Omental fat pad (tissue), 4 donors: ENCODE measurements at places on chromosomes 1 and 21.

DNA sequence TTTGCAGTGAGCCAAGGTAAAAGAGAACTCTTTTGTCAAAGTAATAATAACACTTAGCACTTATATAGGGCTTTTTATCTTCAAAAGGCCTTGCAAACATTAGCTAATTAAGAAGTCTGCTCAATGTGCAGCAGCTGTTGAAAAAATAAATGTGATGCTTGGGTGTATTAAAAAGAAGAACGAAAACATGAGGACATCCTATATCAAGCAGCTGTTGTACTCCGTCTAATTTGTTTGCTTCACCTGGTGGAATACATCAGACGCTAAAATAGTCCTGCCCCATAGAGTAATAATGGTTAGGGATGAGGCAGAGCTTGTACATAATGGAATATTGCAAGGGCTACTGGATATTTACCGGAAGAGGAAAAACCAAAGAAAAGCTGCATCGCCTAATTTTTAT, 299.5 kb downstream of the ST6GALNAC3 start:
- DNase-seq = no peak

DNA sequence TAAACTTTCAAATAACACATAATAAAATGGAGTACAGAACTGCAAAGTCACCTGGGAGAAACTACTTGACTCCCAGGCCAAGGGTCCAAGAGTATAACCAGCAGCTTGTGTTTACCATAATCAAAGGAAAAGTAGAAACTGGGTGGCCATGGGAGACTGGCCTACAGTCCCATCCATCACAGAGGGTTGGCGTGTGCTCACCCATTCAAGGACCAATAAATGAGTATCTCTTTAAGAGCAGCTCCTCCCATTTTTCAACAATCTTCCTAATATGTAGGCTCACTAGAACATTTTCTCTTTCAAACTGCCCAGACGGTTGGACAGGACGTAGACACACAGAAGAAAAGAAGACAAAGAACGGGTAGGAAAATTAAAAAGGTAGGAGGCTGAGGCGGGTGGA, at the start of gene FMO3:
Gene FMO3 (plus strand): TSS at position 302 of the 400 bp plus-strand sequence. CDS start 1,754 bp downstream, outside the sequence.
- DNase-seq = no peak

GRCh38 chr1:80217377-80217986, 1211.0 kb upstream of the ADGRL4 start:
- no peak for DNase-seq

DNA sequence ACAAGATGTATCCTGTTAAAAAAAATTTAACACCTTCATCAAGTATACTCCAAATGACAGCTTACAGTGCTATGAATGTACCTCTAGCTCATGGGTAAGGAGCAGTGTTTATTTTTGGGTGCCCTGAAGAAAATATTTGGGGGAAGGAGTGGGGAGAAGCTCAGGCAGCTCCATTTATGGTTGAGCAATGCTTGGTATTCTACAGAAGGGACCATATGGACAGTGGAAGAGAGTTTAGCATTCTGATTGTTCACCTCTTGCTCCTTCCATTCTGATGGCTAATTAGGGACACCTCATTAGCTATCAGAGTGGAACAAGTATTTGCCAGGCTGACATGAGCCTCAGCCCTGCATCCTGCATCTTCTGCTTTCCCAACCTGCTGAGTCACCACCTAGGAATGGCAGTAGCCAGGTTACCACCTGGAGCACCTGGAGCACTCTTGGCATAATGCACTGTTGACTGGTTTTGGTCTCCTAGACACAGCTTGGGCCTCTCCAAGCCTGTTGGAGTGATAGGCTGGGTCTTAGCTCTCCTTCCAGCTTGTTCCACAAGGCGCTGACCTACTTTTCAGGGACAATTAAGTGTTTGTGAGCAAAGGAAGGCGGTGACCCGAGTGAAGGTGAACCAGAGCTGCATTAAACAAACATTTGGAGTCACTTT, 62.0 kb upstream of the MACF1 start:
- no peak for DNase-seq

DNA sequence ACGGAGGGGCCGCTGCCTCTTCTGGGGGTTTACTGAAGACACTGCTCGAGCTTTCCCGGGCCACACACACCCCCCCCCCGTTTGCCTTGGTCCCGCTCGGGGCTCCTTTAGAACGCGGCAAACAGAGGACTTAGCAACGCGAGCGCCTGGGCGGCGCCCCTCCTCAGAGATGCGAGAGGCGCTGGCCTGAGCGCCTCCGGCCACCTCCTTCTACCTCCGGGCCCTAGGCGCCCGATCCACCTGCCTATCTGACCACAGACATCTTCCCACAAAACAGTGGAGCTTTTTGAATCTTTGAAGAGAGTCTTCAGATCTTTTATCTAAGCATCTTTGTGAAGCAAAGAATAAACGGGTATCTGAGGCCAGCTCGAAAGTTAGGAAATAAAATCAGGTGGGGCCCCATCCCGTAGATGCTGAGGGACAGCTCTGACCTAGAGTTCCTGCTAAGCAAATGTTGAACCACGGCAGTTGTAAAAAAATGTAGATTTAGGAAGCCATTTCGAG, 436 bp upstream of the TTLL7 start:
- no peak for DNase-seq

DNA sequence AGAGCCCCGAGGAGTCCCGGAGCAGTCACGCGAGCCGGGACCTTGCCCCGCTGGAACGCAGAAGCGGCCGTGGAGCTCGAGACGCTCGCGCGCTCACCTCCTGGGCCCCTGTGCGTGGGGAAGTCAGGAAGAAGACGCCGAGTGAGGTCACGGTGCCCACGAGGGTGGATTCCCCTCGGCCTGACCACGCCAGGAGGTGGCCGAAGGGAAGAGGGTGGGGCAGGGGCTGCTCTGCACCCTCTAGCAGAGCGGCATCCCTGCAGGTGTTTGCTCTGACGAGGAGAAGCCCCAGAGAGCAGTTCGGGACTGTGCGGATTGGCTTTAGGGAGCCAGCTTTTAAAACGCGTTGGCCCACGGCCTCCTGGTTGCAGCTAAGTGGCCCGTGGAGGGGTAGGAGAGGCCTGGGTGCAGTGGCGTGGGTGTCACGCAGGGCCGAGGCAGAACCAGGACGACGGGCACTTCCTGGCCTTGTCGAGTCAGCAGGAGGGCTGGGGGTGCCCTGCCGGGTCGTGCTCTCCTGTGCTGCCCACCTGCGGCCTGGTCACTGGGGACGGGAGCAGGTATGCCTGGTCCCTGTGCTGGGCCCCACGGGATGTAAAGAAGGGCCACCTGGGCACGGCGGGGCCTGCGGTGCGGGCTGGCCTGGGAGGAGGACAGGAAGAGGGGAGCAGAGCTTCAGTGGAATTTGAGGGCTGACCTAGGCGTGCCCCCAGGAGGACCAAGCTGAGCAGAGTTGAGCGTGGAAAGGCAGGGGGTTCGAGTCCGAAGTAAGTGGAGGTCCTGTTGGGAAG, 1.0 kb downstream of the PDXK start:
- DNase-seq = no peak

DNA sequence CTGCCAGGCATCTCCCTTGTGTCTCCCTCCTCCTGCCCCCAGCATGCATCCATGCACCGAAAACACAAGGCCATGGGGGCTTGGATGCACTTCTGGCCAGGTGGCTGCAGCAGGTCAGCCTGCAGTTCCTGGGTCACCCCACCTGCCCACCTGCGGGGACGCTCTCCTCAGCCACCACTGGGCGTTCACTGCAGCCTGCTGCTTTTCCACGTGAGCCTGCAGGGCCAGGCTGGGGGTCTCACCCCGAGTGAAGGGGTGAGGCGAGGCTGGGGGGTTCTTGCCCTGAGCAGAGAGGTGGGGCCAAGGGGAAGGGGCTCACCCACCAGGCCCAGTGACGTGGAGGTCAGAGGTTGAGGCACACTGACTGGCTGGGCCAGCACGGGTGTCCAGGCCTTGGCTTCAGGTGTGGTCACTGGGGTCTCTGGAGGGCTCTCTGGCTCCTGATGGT, 64.6 kb downstream of the WNT9A start:
- DNase-seq = peak; percentile 14

GRCh38 chr1:41723786-41724185, 194.9 kb downstream of the HIVEP3 start:
- no peak for DNase-seq

DNA sequence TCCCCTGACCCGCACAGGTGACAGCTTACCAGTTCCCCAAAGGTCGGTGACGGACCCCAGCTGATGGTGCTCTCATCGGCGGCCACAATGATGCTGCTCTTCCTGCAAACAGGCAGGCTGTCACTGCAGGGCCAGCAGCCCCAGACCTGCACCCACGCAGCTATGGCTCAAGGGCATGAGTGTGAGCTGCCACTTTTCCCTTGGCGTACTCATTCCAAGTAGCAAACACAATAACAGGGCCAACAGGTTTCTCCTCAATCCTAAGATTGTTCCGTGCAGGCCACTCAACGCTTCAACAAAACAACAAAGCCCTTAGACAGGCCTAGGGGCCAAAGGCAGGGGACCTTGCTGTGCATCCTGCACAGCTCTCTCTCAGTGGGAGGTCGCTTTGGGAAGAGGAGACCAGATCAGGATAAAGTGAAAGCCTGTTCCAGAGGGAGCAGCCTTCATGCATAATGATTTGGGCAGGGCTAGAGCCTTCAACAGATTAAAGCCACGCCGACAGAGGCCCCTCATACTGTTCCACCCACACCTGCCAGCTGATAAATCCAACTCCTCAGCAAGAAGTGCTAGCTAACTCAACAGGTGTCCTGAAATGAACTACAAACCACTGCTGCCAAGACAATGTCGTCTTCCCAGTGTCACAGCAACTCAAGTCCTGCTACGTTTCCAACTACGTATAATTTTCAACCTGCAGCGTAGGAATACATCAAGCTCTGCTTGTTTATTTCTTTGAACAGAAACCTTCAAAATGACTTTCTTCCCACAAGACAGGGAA, 27.2 kb downstream of the RCC2 start:
- DNase-seq = no peak

GRCh38 chr1:197171531-197171930, 25.1 kb upstream of the ASPM start:
- no peak for DNase-seq

GRCh38 chr1:112840631-112841624, 115.1 kb downstream of the SLC16A1 start:
- DNase-seq = no peak
